ENCODE measurements at places on chromosomes 16 and 17.

DNA sequence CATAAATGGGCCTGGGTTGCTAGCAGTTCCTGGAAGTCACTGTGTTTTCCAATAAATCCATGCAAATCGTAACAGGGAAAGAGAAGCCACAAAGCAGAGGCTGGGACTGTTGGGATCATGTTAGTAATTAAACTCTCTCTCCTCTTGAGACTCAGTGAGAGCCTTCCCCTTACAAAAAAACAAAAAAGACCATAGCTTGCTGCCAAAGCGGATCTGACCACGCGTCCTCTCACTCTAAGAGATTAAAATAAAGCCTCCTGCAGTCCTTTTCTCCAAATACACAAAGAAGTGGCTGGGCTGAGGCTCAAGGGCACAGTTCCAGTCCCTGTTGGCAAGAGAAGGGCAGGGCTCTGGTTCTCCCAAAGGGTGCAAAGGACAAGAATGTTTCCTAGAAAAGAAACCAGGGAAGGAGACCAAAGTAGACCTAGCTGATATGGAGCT lies 38.5 kb downstream of the PIGL start:
- DNase-seq = no peak

GRCh38 chr16:11107780-11108465 lies 148.1 kb downstream of the SOCS1 start:
- no peak for DNase-seq

DNA sequence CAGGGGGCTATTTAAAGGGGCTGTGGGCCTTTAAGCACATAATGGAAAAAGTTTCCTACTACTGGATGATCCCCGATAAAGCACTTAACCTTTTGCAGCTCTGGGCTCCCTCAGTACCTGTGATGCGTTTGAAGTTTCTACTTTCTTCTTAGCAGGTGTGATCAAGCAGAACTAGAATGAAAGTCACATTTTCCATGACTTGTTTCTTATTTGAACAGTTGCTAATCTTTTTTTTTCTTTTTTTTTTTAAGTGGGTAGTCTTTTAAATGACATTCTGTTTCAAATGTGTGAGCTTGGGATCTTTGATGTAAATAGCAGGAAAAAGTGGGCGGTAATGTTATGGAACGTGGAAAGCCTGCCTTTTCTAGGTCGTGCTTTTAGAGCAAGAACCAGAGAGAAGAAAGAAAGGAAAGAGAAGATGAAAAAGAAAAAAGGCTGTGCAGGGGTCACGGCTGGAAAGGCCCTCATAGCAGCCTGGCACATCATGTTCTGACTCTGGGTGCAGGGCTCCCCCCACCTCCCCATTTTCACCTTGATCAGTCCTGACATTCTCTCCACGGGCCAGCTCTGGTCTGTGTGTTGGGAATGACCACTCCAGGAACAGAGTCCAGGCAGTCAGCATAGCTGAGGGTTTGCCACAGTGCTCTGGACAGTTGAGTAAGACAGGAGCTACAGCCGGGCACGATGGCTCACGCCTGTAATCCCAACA lies 150.6 kb downstream of the CLEC16A start:
- no peak for DNase-seq

- DNase-seq = no peak
Measured at GRCh38 chr17:67041941-67042899, 2.1 kb upstream of the CACNG1 start.

- DNase-seq = no peak
Measured at GRCh38 chr17:48066656-48067055, 18.5 kb downstream of the NFE2L1 start.

DNA sequence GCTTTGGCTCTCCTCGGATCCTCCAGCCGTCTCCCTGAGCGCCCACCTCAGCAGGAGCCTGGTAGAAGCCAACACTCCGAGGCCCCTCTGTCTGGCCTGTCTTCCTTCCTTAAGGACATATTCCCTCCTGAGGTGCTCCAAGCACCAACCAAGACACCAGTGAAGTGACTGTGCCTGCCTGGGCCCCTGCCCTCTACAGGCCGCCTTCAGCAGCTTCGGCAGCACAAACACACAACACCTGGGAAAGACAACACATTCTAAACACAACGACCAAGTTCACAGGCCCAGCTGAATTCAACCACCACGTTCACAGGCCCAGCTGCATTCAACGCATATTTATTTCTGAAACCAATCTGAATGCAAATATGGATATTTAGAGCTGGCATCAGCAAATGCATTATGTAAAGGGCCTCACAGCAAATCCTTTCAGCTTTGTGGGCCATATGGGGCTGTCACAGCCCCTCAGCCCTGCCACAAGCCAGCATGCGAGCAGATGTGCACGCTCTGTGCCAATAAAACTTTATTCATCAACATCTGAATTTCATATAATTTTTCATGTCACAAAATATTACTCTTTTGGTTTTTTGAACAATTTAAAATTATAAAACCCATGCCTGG lies 12.2 kb downstream of the GALNS start:
- DNase-seq = no peak

DNA sequence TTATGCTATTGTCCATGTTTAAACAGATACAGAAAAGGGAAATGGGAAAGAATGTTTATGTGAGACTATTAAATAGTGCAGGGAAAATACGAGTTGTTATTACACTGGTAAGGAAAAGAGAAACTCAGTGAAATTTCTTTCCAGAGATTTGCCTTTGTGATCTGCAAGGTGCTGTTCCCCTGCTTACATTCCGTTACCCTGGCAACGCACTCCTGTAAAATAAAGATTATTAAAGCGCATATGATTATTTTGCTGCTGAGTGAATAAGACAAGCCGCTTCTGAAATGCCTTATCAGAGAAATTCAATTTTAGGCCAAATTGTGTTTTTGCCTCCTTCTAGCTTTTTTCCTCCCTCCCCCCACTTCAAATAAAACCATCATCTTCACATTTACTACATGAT lies 328.6 kb upstream of the PMFBP1 start:
- DNase-seq = no peak

- DNase-seq = no peak
Measured at GRCh38 chr16:72913551-72913950, 134.4 kb downstream of the ZFHX3 start.

DNA sequence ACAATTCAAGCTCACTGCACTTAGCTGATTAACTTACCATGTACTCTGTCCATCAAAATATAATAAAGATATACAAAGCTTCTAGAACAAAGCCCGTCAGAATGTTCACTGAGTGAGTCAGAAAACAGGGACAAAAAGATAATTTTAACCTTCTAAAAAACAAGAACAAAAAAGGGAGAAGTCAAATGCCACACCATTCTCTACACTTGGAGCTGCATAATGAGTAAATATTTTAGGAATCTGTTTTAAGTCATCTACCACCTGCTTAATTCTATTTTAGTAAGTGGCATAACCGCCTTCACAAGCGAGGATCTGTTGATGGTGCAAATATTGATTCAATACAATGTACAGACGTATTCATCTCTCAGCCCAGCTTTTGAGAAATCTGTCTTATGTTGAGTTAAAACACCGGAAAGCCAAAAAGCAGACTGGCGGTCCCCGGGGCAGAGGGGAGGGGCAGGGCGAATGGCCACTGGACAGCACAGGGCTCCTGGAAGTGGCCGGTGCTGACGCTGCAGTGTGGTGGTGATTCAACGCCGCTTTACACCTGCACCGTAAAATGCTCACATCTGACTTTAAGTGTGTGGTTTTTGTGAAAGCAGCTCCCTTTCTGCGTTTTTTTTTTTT lies 20.1 kb downstream of the RAB40B start:
- no peak for DNase-seq

GRCh38 chr16:78503602-78504001 lies 404.1 kb downstream of the WWOX start:
- DNase-seq = no peak

DNA sequence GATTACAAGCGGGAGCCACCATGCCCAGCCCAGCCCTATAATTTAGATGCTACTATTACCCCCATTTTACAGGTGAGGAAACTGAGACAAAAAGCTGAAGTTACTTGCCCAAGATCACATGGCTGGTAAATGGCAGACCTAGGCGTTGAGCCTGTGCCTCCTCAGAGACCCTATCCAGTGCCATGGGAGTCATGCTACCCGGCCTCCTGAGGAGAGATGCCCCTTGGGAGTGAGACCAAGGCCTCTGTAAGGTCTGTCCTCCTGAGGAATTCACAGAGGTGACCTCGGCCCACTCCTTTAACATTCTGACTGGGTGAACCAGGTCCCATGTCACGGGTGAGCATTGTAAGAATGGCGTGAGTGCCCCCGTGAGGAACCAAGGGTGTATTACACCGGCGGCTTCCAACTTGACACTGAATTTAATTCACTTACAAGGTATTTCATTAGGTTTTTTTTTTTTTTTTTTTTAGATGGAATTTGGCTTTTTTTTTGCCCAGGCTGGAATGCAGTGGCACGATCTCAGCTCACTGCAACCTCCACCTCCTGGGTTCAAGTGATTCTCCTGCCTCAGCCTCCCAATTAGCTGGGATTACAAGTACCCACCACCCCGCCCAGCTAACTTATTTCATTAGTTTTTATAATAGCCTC lies 95.7 kb downstream of the ABCC6 start:
- DNase-seq = peak; percentile 36

GRCh38 chr16:65521633-65522328 lies 399.9 kb upstream of the CDH11 start:
- no peak for DNase-seq

DNA sequence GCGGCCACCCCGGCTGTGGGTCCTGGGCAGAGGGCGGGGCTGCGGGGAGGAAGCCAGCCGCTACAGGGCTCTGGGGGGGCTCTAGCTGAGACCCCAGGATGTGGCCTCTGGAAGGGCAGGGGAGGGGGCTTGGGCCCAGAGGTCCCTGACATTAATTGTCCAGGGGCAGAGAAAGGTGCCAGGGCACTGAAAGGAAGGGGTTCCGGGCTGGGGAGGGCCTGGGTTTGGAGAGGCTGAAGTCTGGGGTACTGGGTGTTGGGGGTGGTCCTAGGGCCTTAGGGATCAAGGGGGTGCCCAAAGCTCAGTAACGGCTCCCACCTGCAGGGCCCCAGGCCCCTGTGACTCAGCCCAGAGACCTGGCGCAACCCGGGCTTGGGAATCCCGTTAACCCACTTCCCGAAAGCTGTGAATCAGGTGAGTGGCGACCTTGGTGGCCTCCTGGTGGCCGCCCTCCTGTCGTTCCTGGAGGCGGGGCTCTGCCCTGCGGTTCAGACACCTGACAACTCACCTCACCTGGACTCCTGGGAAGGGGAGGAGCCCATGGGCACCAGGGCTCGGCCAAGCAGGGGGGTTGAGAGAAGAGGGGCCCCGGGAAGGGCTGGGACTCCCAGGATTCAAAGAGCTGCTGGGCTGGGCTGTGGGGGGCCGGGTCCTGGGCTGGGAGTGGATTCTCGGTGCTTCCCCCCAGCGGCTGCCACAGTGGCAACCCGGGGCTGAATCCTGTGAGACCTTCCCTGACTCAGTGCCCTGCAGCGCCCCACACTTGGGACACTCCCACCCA lies 465 bp upstream of the PRSS22 start:
- DNase-seq = no peak

DNA sequence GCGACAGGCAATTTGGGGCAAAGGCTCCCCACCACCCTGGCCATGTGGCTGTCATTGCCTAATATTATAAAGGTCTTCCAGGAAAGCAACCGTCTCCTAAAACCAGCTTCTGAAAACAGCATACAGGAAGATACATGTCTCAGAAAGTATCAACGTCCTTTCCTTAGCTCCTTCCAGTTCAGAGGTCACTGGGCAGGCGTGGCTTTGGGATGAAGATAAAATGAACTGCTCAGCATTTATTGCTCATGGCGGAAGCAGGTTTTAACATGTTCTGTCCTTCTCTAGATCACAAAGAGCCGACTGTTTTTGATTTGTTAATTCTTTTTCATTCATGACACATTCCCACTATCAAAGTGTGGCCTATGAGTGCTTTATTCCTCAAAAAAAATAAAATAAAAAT lies 8.0 kb downstream of the CFAP20 start:
- no peak for DNase-seq

DNA sequence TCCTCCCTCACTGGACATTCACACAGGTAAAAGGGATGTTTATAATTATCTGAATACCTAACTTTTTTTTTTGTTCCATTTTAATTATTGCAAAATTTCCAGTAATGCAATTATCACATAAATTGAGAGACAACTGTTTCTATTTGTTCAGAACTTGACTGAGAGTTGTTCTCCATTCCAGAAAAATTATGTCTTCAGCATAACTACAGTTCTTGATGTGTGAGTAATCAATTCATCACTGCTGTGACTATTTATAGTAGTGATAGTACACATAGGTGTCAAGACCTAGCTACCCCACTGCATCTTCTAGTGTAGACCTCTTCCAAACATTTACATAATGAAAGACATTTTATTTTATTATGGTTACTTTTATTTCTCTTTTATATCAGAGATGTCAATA lies 5.8 kb upstream of the TNRC6A start:
- DNase-seq = no peak

DNA sequence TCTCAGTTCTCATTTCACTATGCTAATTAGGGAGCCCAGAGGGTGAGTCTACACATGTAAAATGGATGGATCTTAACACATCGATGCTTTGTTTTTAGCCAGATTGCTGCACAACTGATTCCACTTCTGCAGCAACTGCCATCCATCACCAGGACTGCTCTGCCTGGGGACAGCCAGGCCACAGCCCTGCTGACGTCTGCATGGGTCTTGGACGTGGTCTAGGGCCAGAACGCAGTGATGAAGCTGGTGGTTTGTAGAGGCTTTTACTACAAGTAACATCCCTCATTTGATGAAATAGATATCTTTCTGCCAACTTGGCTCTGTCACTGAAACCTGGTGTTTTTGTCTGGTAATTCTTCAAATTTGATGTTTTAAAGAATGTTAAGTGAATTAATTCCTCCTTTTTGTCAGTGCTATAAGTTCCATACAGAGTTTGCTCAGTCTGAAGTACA lies 50.6 kb downstream of the MARCHF10 start:
- no peak for DNase-seq
